ENCODE measurements at places on chromosomes 2 and 18.

DNA sequence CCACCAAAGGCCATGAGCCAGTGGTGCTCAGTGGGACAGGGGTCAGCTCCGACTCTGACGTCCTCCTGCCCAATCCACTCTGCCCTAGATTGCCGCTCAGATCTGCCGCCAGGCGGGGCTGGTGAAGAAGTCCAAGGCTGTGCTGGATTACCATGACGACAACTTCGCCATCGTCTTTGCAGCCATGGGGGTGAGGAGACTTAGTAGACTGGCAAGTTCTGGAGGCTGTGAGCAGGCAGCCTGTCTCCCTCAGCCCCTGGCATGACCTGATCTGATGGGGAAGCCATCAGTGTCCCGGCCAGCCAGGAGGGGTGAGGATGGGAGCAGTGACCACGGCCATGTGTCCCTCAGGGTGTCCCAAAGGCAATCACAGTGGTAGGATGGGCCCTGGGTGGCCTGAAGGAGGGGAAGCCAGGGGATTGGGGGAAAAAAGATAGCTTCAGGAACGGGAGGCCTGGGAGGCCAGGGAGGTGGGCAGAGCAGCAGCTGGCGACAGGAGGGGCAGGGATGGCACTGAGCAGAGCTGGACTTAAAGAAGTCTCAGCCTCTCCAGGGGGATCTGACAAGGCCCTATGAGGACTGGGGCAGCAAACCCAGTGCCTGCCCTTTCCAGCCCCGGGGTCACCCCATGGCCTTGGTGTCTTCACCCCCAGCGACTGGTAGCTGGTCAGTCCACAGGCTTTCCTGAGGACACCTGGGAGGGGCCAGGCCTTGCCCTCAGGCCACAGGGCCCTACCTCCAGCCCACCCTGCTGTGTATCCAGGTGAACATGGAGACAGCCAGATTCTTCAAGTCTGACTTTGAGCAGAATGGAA lies 17.4 kb upstream of the ANKRD53 start:
- no peak for DNase-seq

GRCh38 chr2:60530660-60531281 lies 22.7 kb downstream of the BCL11A start:
- peak; percentile 89 for DNase-seq

GRCh38 chr2:38691994-38692393 lies 26.1 kb downstream of the GALM start:
- no peak for DNase-seq

GRCh38 chr2:171319164-171319810 lies 114.5 kb downstream of the METTL8 start:
- no peak for DNase-seq

DNA sequence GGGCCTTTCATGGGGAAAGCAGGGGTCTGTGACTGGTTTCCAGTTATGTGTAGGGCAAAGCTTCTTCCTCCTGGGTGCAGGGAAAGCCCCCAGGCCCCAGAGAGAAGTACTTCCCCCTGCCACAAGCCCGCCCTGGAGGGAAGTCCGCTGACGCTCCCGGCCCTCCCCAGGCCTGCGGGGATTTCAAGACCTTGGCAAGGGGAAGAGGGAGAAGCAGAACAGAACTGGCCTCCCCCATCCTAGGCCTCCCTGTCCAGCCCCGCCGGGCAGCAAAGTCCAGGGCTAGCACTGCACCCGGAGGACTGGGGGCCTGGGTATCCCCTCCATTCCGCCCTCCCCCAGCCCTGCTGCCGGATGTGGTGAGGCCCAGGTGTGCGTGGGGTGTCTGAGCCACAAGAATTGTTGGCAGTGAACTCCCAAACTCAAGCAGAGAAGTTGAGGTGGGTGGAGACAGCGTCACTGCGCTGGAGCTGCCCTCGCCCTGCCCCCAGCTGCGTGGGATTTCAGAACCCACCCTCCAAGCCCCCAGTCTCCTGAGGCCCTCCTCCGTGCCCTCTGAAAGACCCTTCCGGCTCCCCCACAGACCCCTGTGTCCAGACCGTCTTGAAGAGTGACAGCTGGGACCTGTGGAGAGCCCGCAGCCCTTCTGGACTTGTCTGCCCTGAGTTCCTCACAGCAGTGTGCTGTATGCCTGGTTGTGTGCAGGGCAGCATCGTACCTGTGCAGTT lies 1.1 kb upstream of the DUSP2 start:
- DNase-seq: no peak
